ENCODE measurements at places on chromosomes 2 and 18.

- no peak for DNase-seq
Observed at GRCh38 chr2:170696948-170697347, 18.2 kb upstream of the SP5 start.

DNA sequence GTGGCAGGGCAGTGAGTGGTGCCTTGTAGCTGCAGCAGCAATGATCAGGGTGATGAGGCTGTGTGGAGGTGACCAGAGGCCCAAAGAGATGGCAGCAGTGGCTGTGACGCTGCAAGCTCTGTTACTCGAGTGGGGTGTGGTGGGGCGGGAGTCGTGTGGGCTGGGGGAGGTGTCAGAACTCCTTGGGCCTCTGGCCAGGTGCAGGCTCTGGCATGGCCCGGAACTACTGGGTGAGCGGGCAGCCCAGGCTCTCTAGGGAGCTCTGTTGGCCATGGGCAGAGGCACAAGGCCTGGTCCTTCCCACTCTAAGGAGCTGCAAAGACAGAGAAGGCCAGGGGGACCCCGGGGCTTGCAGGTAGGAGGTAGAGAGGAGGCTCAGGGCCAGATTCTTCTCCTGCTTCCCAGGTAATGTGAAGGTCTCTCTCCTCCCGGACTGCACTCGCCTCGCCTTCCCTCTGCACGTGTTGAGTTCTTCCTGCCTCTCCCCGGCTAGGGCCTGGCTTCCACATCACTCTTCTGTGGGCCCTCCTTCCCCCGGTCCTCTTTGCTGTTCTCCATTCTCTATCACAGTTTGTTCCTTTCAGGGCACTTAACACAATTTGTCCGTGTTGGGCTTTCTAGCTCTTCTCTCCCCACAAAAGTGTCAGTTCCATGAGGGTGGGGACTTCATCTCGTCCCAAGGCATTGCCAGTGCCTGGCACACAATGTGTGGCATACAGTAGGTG, 114.8 kb downstream of the MCFD2 start:
- DNase-seq = no peak

- peak; percentile 56 for DNase-seq
Observed at GRCh38 chr2:9752441-9753275, 90.6 kb upstream of the TAF1B start.

- DNase-seq = no peak
Observed at GRCh38 chr2:56587456-56587855, 403.7 kb downstream of the CCDC85A start.

DNA sequence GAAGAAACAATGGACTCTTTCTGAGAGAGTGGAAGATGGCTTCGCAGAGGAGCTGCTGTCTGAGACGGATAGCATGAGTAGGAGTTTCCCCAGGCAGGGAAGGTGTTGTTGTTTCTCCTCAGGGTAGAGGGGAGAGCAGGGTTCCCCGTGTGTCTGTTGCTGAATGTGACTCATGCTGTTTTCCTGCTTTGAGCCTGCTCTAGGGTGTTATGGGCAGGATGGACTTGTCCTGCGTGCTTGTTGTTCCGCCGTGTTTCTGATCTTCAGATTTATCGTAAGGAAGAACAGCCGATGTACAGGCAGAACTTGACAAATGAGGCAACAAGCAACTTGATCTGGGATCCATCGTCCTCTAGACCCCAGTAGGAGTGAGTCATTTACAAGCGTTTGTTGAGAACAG, 19.7 kb upstream of the MYCN start:
- no peak for DNase-seq

DNA sequence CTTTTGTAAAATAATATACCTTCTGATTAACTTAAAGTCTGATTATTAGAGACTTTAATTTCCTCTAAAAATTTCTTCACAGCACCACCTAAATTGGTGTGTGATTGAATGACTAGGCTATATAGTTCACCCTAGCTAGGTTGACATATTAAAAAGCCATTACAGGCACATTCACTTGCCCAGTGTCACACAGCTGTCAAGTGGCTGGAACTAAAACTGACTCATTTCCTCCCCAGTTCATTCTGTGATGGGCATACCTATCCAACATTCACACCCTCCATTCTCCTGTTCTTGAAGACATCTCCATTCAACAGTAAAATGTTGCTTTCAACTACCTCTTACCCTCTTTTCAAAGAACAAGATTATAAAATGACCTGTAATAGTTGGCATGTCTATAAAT, 334.5 kb downstream of the ARHGAP15 start:
- no peak for DNase-seq

DNA sequence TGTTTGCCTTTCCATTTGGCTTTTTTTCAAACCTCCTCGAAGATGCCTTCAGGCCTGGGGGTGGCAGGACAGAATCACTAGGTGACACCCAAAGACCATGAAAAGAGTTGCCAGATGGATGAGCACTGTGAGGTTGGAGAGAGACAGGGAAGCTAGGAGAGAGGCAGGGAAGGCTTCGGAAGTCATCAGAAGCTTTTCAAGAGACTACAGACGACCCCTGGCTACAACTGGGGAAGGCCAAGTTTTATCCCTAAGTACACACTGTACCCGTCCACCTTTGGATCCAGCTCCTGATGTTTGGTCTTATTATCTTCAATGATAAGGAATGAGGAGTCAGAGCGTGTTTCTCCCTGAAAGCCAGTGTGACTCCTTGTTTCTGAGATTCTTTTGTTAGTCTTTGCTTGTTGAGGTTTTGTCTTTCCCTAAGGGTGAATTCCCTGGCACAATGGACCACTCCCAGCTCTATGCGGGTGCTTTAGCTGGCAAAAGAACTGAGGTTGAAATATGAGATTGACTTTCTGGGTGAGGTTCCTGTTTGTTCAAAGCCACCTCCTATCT, 33.4 kb upstream of the SLC9A2 start:
- DNase-seq = no peak

DNA sequence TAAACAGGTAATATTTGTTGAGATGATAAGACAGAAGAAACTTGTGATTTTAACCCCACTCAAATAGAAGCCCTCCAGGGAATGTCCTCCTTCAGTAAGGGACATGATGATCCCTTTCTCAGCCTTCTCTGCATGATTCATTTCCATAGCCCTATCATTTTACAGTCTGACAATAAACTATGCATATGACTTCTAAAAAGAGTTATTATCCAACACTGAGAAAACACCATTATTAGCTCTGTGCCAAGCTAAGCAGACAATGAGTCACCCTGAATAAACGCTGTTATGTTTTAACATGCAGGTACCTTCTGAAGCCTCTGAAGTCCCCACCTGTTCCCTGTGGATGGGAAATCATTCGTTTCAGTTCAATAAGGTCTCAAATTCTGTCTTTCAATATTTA, 54.7 kb downstream of the DTNB start:
- DNase-seq = no peak

DNA sequence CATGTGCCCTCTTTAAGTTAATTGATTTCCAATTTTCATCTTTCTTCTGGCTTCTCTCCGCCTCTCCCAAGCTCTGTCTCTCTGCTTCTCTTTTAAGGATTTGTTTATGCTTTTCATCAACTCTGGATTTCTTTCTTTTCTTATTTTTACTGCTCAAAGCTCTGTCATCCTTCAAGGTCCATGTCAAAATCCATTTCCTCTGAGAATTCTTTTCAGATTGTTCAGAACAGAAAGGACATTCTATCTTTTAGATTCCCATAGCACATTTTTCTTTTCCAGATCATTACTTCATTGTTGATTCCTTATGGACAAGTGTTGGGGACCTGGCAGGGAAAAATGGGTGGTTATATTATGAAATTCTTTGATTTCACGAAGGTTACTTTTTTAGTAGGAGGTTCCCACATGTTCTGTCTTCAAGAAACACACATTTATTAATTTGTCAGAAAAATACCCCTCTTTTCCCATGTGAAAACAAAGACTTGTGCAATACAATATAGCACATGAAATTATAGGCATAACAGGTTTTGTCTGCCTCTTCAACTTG, 12.3 kb downstream of the PMAIP1 start:
- DNase-seq = no peak

DNA sequence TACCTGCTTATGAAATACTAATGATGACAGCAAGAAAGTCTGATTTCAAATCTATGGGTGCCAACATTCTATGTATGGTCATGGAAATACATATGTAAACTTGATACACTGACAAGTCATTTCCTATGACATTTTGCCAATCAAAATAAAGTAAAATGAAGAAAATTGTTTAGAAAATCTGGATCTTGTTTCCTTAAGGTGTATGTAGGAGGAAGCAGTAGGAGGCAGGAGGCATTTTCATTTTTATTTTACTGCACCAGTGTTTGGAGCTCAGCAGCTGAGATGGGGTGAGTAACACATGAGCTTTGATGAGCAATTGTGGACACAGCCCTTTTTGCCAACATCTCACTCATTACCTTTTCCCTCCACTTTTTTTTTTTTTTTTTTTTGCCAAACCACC, 167.0 kb downstream of the AFF3 start:
- no peak for DNase-seq

DNA sequence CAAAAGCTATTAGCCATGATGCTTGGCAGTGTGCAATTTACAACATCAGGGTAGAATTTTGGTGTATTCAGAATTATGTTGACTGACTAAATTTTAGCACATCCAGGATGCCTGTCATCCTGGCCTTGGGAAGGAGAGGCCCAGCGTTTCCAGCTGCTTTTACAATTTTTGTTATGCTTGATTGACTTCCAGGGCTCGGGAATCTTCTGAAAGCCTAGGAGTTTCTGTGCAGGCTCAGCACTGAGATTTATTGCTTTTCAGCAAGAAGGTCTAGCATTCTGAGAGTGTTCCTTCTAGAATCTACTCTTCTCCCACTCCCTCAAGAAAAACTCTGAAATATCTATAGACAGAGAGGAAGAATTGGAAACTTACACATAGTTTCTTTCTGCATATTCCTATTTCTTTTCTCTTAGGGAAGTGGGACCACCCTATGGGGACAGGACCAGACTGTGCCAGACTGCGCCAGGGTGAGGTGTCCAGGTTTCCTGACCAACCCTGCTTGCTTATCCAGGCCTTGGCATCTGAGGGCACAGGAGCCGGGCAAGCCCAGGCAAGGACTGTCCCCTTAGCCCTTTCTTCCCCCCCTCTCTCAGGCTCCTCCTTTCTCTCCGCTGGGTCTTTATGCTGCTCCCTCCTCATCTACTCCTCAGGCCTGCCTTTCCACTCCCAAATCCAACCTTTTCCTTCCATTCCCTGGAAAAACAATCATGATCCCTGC, 26.9 kb downstream of the MAIP1 start:
- no peak for DNase-seq

- no peak for DNase-seq
Observed at GRCh38 chr2:176178757-176179295, 9.6 kb upstream of the HOXD1 start.

DNA sequence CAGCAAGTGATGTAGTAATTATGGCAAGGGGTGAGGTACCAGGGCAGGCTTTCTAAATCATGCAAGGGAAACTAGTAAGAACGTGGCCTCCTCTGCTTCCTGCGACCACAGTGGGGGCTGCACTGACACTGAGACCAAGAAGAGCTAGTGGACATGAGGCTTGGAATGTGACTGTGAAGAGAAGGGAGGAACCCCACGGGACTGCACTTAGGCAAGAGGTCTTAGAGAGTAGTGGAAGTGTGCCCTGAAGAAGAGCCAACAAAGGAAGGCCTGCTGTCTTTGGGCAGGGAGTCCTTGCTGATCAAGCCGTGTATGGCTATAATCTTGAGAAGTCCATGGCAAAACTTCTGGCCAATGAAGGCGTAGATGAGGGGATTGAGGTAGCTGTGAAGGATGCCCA, 8.9 kb upstream of the RUFY4 start:
- DNase-seq = no peak

- no peak for DNase-seq
Observed at GRCh38 chr2:106885971-106886915, at the start of gene ST6GAL2. ST6GAL2 (minus strand) TSS chr2:106886167; CDS start chr2:106843977, 42,190 bp downstream.

GRCh38 chr18:65526099-65526498, 224.7 kb upstream of the CDH7 start:
- DNase-seq = no peak

DNA sequence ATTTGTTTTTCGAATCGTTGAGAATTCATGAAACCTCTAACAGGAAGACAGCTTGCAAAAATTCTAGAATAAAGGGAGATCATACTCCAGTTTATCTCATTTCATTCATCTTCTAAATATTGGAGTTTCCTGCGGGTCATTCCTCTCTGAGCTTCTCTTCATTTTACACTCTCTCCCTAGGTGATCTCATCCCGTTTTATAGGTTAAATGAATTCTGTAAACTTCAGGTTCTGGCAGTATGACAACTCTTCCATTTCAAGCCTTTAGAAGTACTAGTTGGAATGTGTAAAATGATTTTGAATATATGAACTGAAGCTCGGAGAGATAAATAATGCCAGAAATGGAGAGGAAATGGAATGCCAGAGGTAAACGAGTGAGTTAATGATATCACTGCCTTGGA, 312.4 kb downstream of the METTL4 start:
- no peak for DNase-seq

- DNase-seq = no peak
Observed at GRCh38 chr2:5319493-5319892, 372.7 kb upstream of the SOX11 start.

GRCh38 chr2:232239951-232240681, 138.4 kb upstream of the ALPP start:
- DNase-seq = no peak

DNA sequence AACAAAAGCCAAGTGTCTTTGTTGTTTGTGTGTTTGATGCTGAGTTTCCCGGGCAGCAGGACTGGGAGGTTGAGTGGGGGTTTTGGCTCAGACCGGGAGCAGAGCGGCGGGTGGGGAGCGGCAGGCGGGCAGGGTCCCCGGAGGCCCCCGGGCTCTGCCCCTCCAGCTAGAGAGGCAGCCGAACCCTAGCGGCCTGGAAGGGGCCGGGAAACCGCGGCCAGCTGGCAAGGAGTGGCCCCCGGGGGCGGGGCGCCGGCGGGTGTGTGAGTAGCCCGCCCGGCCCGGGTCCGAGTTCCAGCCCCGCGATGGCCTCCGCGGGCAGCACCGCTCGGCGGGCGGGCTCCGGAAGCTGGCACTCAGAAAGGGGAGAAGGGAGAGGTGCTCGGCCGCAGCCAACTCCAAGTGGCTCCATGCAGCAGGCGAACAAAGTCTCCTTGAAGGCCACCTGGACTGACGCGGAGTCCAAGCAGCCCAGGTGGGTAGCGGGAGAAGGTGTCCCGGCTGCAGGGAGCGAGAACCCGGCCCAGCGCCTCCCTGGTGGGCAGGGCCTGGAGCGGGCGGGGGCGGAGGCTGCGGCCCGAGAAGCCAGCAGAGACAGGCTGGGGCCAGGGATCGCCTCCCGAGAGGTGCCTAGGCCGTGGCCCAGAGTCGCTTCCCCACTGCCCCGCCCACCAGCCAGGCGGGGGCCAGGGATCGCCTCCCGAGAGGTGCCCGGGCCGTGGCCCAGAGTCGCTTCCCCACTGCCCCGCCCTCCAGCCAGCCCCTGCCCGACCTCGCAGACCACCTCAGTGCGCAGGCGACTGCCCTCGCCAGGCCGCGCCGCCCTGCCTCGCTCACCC, at the start of gene ANKRD53:
ANKRD53 (plus strand) TSS at position 290 of the 839 bp plus-strand sequence; CDS start at position 306, 16 bp downstream.
- no peak for DNase-seq

DNA sequence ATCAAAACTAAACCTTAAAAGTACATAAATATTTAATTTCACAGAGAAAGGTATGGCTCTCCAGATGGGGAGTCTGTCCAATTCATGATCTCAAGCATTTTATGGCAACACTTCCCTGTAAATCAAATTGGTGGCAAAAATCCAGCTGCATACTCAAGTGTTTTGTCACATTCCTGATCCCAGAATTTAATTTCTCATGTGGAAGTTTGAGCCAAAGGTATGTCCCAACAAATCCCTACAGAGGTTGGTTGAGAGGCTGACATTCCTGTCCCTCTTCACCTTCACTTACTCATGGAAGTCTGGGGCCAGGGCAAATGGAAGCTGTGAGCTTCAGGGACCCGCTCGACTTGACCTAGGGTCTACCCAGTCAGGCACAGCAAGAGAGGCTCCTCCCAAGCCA, 17.7 kb downstream of the KLF7 start:
- DNase-seq = no peak

All from stimulated activated CD8-positive, alpha-beta memory T cell treated with anti-CD3 and anti-CD28 coated beads, Interleukin-7, amount 100 ng/mL, for 1 hour (primary cell).